ENCODE measurements at places on chromosomes 3 and 15.
A peak's percentile ranks its signal among the peaks of the same experiment; 100 is the strongest.

DNA sequence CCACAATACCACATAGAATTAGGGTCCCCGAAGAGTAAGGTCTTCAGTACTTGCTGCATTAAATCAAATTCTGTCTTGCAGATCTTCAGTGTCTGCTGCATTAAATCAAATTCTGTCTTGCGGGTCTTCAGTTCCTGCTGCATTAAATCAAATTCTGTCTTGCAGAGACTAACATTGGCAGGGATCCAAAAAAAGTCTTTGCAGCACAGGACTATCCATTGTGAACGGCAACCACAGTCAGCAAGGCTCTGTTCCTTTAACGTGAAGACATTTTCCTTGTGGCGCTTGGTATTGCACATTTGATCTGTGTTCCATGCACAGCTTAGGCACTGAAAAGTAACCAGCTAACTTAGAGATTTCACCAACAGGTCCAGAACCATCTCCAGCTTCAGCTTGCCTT, 46.8 kb upstream of the POMGNT2 start:
- no peak overlapping the region for H3K27ac ChIP-seq
- H3K27me3 ChIP-seq: peaks cover 30% of the 10 kb centered on the region
- H3K4me1 ChIP-seq: no peaks in the 10 kb centered on the region
- no peak overlapping the region for H3K4me3 ChIP-seq
- no peaks in the 10 kb centered on the region for H3K36me3 ChIP-seq

DNA sequence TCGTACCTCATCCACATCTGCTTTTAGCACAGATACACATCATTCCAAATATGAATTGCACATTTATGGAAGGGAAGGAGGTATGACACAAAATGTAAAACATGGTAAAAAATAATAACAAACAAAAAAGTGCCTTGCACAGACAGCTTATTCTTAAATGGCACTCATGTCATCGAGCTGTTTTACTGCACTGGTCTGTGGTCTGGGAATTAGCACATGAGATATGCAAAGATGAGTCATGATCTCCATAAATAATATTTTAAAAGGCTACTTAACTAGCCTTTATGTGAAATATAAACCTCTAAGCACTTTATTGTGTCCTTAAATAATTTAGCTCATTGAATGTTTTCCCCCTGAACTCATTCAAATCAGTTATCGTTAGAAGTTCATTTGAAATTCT, 142.2 kb upstream of the ZNF385D start:
- no peaks in the 10 kb centered on the region for H3K27me3 ChIP-seq
- no peak overlapping the region for H3K4me3 ChIP-seq
- DNase-seq: no peak
- no peaks in the 10 kb centered on the region for H3K4me1 ChIP-seq

DNA sequence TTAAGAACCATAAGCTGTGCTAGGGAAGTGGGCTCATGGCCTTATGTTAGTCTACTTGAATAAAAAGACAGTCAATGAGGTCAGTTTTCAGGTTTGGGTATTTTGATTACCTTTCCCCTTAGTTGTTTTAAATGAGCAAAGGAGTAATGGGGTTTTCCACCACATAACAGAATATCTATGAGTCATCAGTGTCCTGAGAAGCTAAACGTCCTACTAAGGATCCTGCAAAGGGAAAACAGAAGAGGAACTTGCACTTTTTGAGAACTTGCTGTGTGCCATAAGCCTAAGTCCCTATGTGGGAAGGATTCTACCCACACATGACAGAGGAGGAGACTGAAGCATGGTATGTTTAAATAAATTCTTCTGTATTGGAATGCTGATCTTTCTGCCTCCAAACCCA, 292.8 kb upstream of the TMC3 start:
- no peaks in the 10 kb centered on the region for H3K36me3 ChIP-seq
- no peaks in the 10 kb centered on the region for H3K27me3 ChIP-seq
- no peak overlapping the region for H3K4me3 ChIP-seq
- H3K4me1 ChIP-seq: peaks cover 2% of the 10 kb centered on the region
- DNase-seq: no peak

DNA sequence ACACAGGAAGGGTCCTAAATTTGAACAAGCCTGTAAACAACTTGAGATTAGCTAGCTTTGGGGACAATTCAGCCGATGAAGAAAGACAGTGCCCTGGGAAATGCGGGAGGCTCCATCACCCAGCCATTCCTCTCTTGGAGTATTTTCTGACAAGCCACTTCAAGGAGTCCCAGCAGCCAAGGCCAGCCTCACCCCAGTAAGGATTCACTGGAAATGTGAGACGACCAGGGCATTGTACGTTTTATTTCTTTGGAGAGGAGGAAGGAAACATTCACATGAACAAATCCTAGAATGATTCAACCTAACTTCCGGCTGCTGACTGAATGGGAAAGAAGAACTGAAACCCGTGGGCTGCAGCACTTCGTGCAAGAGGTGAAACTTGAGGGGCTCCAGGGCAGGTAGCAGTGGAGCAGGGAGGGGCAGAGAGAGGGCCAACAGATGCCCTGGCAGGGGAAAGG, 116.4 kb upstream of the ARHGEF3 start:
- DNase-seq: peak; percentile 48
- H3K4me3 ChIP-seq: peak overlapping the region; percentile 84
- H3K4me1 ChIP-seq: peaks cover 78% of the 10 kb centered on the region

- H3K27me3 ChIP-seq: no peaks in the 10 kb centered on the region
- peak overlapping the region; percentile 20 for H3K27ac ChIP-seq
- no peak overlapping the region for H3K4me3 ChIP-seq
- peaks cover 97% of the 10 kb centered on the region for H3K36me3 ChIP-seq
- peaks cover 20% of the 10 kb centered on the region for H3K4me1 ChIP-seq
These were observed 69.9 kb downstream of the RGMA start for GRCh38 chr15:93019090-93019489.

DNA sequence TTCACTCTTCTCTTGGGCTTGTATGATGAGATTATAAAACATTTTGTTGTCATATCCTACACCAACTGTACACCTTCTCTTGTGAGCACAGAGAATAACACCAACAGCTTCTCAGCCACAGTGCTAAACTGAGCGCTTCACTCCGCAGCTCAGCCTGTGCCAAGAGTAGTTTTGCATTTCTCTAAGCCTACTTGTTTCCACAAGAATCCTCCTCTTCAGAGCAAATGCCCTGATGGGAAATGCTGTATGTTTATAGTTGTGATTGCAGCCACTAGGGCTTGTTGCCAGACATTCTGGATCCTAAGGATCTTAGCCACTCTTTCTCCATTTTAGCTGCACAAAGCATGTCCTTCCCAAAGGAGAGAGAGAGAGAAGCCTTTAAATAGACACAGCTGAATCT, 138.8 kb upstream of the PLXND1 start:
- no peak for DNase-seq
- H3K27ac ChIP-seq: no peak overlapping the region
- H3K4me3 ChIP-seq: no peak overlapping the region
- no peaks in the 10 kb centered on the region for H3K27me3 ChIP-seq

DNA sequence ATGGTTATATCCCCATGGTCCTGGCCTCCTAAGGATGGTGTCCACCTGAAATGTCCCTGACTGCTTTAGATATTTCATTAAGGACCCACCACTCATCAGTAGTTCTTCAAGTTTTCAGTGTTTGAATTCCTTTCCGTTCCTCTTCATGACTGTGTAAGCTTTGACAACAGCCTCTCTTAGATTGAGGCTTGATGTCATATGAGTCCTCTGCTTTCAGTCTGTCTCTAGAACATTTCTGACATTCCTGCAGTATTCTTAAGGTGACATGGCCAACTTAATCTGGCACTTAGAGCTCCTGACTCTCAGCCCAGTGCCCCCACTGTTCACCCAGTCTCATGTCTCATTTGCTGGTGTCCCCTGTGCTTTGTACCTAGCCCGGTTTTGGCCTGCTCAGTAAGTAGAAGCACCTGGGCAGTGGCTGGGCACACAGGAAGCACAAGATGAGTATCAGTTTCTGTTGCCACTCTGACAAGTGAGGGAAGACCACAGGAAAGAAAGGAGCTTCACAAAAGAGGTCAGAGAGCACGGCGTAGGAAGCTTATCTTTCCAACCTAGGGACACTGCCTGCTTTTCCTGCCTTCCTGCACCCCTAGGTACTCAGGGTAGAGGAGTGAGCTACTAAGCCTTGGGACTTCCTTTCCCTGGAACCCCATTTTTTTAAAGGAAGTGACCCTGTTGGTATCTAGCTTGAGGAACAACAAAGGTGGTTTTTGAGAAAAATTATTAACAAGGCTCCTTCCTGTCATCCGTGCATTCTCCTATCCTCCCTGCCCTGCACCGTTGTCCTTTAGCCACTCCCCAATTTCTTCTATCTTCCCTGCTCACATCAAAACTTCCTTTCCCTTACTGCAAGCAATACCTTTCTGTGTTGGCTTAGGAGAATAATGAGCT, 103.1 kb downstream of the KLHL25 start:
- H3K36me3 ChIP-seq: peaks cover 50% of the 10 kb centered on the region
- H3K4me3 ChIP-seq: peak overlapping the region; percentile 95
- peak; percentile 34 for DNase-seq

- H3K27me3 ChIP-seq: no peaks in the 10 kb centered on the region
- H3K4me3 ChIP-seq: no peak overlapping the region
- DNase-seq: no peak
- H3K27ac ChIP-seq: no peak overlapping the region
- H3K4me1 ChIP-seq: no peaks in the 10 kb centered on the region
These were observed 68.5 kb downstream of the DHX30 start for GRCh38 chr3:47871389-47871788.

- H3K4me1 ChIP-seq: no peaks in the 10 kb centered on the region
- no peak overlapping the region for H3K4me3 ChIP-seq
These were observed 440.5 kb downstream of the NTRK3 start for GRCh38 chr15:87816016-87816415.

- no peak overlapping the region for H3K27ac ChIP-seq
These were observed 535.6 kb upstream of the AGTR1 start for GRCh38 chr3:148162132-148162531.

DNA sequence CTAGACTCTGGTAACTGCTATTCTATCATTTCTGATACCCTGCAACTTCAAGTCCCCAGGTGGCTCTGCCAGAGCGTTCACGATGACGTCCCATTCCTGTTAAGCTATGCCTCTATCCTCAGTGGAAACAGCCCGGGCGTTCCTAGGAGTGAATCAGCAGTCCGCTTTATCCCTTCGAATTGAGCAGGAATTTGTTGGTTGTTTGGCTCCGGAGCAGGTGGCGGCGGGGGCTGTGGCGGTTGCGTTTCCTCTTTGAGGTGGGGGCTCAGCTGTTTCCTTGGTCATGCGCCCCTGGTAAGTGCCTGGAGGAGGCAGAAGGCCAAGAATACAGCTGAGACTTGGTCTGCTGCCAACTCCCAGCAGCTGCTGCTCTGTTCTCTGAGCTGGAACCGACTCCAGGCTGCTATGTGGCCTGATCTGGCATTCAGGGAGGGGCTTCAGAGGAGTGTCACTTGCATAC, 25.2 kb downstream of the ARPP21 start:
- no peak overlapping the region for H3K27ac ChIP-seq
- no peaks in the 10 kb centered on the region for H3K36me3 ChIP-seq
- peaks cover 6% of the 10 kb centered on the region for H3K4me1 ChIP-seq
- peak; percentile 14 for DNase-seq
- no peaks in the 10 kb centered on the region for H3K27me3 ChIP-seq

DNA sequence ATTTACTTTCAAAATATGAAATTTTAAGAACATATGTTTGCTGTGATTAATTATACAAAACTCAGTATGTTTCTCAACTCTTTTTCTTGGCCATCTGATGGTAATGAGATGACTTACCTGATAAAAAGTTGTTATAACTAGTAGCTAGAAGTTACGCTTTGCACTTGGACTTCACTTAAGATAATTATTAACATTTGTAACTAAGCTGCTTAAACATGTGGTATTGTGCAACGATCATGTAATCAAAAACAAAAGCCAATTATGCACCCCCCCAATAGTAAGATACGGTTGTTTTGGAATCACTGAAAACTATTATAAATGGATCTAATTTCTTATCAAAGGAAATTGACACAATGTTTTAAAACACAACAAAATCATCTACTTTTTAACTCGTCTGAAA, 342.9 kb downstream of the CNTN3 start:
- no peak for DNase-seq
- H3K36me3 ChIP-seq: no peaks in the 10 kb centered on the region
- no peaks in the 10 kb centered on the region for H3K27me3 ChIP-seq

DNA sequence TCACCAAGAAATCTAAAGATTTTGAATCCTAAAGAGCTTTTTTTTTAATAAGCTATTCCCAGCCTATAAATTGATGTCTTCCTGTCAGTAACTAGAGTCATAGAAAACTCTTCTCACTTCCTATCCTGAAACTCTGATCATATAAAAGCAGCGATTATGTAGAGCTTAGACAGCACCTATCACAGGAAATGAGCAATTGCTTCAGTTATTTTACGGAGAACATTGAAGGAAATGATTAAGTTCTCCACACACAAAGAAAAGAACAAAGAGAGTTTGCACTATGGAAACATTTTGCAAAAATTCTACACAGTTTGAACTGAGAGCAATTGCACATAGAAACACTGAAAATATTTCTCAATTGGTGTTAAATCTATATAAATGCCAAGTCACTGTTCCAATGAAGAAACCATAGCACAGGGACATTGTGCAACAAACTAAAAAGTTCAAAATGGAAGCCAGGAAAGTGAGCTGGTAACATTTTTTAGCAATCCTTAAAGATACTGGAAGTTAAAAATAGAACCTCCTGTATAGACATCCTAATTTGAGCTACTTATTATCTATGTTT, 291.5 kb upstream of the ARHGEF26 start:
- H3K27me3 ChIP-seq: no peaks in the 10 kb centered on the region
- DNase-seq: no peak
- H3K27ac ChIP-seq: no peak overlapping the region
- H3K4me3 ChIP-seq: no peak overlapping the region

DNA sequence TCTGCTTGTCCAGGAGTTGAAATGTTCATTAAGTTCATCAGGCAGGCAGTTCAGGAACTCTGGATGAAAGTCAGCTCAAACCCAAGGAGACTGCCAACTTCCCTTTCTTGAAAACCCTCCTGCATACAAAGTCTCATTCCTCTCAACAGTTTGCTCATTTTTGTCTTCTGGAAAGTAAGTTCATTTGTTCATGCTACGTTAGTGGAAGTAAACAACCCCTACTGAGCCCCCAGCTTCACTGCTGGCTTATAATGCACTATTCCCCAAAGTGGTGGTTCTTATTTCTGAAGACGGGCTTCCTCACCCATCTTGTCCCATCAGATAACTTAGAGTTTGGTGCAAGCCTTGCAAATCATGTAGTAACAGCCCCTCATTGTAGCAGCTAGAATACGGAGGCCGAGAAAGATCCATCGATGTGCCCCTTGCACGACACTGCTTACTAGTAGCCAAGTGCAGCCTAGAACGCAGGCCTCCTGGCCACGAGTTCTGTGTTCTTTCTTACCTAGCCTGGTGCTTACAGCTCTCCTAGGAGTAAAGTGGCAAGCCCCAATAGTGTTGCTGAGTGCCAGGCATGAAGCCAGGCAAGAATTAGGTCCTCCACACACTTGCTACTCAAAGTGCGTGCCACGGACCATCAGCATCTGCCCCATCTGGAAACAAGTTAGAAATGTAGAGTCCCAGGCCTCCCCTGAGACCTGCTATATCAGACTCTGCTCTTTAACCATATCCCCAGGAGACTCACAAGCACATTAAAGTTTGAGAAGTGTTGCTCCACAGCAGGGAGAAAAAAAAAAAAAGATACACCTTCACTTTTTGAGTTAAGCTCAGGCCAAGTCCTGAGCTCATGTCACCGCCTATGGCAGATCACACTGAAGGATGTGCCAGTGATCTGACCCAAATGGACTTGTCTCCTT, 82.5 kb downstream of the RFTN1 start:
- peak overlapping the region; percentile 89 for H3K27ac ChIP-seq
- peak; percentile 56 for DNase-seq
- peak overlapping the region; percentile 65 for H3K4me3 ChIP-seq
- peaks cover 76% of the 10 kb centered on the region for H3K36me3 ChIP-seq

GRCh38 chr3:59832702-59833101, 782.9 kb upstream of the CFAP20DC start:
- H3K27ac ChIP-seq: no peak overlapping the region
- H3K4me3 ChIP-seq: no peak overlapping the region
- no peak for DNase-seq
- H3K36me3 ChIP-seq: no peaks in the 10 kb centered on the region

Data from activated B cell treated with CpG ODN at 0.5 μM for 24 hours (primary cell).